ENCODE measurements at places on chromosomes 16 and 17.

DNA sequence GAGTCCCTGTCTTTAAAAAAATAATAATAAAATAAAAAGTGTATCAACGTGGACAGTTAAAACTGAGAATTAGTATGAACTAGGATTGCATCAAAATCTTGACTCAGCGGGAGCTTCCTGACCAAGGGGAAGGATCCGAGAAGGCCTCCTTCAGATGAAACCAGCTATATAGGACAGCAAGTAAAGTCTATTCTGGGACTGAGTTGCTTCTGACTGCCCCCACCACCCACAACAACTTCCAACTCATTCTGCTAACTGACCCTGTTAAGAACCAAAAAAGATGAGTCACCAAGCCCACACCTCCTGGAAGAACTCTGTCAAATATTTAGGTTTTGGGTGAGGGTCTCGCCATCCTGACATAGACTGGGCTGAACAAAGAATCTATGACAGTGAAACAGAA lies 24.9 kb downstream of the MPP3 start:
- no peak for DNase-seq

GRCh38 chr16:86075488-86075785 lies 176.5 kb downstream of the IRF8 start:
- no peak for DNase-seq

- DNase-seq, result no peak
Observed at GRCh38 chr17:19717031-19717360, 612 bp upstream of the SLC47A2 start.

DNA sequence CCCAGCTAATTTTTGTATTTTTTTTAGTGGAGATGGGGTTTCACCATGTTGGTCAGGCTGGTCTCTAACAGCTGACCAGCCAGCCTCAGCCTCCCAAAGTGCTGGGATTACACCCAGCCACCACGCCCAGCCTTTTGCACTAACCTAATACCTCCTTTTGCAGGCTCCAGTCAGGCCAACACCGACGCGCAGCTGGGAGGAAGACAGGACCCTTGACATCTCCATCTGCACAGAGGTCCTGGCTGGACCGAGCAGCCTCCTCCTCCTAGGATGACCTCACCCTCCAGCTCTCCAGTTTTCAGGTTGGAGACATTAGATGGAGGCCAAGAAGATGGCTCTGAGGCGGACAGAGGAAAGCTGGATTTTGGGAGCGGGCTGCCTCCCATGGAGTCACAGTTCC lies 2.0 kb downstream of the TRPV2 start:
- DNase-seq, result no peak
